Activated effector memory CD4-positive, alpha-beta T cell treated with Interleukin-2 at 50 U/mL for 16 hours (primary cell): ENCODE measurements at places on chromosomes 3 and 15.
A peak's percentile ranks its signal among the peaks of the same experiment; 100 is the strongest.

DNA sequence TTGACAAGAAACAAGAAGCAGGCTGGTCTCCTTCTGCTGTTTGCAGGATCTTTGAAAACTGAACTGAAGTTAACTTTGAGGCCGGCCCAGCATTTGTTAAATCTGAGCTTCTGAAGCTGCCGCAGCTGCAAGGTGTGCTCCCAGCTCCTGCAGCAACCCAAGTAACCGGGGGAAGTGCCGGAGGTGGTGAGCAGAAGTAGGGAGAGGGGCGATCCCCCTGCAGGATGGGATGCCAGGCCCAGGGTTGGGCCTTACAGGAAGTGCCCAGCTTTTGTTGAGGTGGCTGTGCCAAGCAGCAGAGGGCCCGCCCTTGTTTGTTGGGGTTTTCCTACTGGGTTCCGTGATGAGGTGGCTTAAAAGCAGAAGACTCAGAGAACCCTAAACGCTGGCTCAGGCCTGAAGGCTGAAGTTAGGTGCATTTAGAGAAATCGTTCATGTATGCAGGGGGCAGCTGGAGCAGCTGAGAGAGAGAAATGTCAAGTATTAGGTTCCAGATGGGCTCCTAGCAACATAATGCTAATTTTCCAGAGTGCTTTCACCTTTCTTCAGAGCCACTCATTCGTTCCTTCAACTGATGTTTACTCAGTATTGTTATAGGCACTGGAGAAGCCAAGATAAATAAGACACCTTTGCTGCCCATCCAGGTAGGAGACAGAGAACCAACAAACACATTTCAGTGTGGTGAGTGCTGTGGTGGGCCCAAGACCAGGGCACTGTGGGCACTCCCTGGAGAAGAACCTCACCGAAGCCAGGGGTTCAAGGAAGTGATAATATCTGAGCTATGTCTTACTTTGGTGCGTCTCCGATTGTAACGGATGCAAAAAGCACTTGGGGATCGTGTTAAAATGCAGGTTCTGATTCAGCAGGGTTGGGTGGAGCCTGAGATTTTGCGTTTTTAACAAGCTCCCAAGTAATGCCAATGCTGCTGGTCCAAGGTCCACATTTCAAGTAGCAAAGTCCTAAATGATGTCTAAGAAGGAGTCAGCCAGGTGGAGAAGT is 42.2 kb upstream of the PLCL2 start:
- DNase-seq = peak; percentile 73

DNA sequence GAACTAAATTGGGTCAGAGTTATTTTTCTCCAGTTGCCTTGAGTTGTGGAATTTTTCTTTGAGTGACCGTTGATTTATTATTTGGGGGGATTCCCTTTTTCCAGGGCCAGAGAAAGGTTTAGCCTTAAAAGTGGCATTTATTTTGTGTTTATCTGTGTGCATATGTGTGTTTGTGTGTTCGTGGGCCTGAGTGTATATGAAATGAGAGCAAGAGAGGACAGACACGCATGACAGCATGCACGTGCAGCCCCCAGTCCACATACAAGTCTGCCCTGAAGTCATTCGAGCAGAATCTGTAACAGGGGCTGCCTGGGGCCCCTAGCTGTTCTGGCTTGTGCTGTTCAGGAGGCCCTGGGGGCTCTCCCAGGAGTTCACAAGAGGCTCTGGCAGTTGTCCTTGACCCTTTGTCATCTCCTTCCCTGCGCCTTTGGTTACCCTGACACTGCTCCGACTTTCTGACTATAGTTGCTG is 18.3 kb upstream of the TRAK1 start:
- no peak for DNase-seq

DNA sequence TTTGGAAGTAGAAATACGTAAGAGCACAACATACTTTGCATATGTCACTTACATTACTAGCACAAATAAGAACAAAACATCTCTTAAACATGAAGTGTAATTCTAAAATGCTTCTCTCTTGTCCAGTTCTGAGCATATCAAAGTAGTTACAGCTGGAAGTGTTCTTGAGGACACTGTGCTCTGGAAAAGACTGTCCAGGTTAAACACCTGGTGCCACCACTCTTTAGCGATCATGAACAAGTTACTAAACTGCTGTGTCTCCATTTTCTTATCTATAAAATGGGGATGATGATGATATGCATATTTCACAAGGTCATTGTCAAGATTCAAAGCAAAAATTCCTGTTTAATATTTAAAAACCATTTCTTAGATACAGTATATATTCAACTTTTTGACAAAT is 790 bp downstream of the STRIT1 start:
- DNase-seq = no peak

- no peak for DNase-seq
These were observed 6.9 kb downstream of the COL7A1 start for GRCh38 chr3:48588230-48588629.

GRCh38 chr3:30988769-30989168 is 94.3 kb upstream of the GADL1 start:
- no peak for DNase-seq

DNA sequence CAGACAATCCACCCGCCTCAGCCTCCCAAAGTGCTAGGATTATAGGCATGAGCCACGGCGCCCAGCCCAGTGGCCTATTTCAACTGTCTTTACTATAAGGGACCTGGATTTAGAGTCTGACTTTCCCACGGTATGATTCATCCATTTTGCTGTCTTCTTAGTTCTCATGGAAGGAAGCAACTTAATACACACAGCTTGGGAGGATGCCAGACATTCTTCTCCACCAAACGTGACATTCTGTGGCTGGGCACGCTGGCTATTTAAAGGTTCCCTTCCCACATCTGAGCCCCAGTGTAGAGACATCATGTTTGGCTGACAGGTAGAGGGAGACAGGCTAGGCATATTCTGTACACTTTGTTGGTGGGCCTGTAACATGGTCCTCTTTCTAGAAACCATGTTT is 26.2 kb downstream of the FAM43A start:
- no peak for DNase-seq
